Stimulated activated CD4-positive, alpha-beta T cell treated with anti-CD3 and anti-CD28 coated beads, Interleukin-15, amount 100 ng/mL, for 1 hour (primary cell): ENCODE measurements at places on chromosomes 16 and 17.

DNA sequence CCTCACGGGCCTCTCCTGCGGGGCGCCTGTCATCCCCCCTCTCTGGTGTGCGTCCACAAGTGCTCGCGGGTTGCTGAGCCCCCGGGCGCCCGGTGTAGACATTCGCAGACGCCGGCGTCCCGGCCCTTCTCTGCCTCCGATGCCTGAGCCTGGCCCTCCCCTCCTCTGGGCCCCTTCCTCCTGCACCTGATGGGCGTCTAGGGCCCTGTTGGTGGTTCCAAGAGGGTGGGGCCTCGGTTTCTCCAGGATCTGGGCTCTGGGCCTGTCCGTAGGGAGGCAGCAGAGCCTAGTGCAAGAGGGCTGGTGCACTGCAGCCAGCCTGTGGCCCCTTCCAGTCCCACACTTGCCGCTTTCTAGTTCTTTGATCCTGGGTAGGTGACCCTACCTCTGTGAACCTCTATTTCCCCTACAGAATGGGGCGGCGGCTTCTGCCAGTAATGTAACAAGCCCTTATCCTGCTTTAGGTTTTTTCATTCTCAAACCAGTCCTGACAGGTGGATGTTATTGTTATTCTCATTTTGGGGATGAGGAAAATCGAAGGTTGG, 623 bp downstream of the E4F1 start:
- DNase-seq: no peak

DNA sequence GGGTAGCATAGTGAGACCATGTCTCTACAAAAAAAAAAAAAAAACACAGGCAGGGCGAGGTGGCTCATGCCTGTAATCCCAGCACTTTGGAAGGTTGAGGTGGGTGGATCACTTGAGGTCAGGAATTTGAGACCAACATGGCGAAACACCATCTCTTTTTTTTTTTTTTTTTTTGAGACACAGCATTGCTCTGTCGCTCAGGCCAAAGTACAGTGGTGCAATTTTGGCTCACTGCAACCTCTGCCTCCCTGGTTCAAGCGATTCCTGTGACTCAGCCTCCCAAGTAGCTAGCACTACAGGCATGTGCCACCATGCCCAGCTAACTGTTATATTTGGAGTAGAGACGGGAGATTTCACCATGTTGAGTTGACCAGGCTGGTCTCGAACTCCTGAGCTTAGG, 5.1 kb downstream of the RAMP2 start:
- DNase-seq: no peak

- DNase-seq: no peak
Measured at GRCh38 chr16:46918905-46919792, 35.0 kb downstream of the GPT2 start.

GRCh38 chr16:56807011-56807675, 57.9 kb upstream of the SLC12A3 start:
- DNase-seq: no peak

DNA sequence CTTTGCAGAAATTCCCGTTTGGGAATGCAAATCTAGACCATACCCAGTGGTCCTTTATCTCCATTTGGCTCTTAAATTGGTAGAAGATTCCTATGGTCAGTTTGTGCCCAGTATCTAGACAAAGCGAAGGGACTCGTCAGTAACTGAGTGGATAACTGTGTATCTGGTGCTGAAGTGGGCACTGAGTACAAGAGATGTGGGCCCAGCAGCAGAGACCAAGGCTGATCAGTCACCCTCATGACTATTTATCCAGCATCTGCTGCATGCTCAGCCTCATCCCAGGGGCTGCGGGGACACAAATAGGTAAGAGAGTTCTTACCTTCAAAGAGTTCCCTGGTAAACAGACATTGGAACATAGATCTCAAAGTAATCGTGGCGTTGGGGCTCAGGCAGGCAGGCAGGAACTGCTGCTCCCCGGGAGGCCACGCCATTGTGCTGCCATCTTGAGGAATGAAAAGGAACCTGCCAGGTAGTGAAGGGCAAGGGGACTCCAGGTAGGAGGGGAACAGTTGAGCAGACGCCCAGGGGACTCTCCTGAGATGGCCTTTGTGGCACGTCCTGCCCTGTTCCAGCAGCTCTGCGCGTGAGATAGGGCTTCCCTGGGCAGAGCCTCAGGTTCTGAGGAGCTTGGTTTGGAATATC, 10.3 kb downstream of the NT5M start:
- peak; percentile 52 for DNase-seq

- DNase-seq: no peak
Measured at GRCh38 chr16:17283016-17283415, 187.7 kb downstream of the XYLT1 start.

DNA sequence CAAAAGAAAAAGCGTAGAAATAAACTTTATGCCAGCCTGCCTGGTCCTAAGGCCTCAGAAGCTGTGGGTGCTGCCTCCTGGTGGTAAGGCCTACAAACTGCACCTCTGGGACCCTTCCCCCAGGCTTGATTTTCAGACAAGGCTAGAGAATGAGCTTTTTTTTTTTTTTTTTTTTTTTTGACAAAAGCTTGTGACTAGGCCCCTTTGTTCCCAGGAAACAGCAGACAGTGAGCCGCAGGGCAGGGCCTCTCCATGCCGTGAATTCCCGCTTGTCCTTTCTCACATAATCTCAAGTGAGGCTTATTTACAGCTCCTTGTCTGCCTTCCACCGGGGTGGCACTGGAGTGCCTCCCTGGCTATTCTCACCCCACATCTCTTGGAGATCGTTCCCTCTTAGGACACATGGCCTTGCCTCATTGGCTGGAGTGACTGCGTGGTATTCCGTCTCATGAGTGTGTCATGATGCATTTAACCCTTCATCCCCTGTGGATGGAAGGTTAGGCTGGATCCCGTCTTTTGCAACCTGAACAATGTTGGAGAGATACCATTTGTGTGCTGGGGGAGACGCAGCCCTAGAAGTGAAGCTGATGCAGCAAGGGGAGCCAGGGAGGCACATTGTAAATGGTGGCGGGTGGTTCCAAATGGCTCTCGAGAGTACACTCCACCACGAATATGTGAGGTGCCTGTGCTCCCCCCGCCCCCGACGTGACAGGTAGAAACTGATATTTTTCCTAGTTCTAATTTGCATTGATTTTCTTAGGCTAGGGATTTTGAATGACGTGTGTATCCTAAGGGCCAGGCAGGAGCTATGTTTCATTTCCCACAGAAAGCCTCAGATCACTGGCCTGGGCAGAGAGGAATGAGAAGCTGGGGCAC, 49.6 kb downstream of the USP22 start:
- peak; percentile 21 for DNase-seq
